ENCODE measurements at places on chromosomes 7 and 10.

DNA sequence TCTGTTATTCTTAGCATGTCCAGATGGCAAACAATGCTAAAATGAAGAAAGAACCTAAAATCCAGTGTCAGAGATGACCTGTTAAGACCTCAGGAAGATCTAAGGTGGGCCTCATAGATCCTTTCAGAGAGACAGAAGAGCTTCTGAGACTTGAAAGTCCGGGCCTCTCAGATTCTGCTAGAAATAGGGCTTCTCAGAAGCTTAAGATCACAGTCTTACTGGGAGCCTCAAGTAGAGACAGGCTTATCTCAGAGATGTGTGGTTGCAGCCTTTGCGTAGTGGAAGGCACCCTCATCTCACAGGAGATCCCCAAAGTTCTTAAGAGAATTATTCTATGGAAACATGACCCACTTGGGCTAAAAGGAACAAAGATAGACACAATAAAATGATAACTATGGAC is 642.8 kb downstream of the TNS3 start:
- no peak for DNase-seq

DNA sequence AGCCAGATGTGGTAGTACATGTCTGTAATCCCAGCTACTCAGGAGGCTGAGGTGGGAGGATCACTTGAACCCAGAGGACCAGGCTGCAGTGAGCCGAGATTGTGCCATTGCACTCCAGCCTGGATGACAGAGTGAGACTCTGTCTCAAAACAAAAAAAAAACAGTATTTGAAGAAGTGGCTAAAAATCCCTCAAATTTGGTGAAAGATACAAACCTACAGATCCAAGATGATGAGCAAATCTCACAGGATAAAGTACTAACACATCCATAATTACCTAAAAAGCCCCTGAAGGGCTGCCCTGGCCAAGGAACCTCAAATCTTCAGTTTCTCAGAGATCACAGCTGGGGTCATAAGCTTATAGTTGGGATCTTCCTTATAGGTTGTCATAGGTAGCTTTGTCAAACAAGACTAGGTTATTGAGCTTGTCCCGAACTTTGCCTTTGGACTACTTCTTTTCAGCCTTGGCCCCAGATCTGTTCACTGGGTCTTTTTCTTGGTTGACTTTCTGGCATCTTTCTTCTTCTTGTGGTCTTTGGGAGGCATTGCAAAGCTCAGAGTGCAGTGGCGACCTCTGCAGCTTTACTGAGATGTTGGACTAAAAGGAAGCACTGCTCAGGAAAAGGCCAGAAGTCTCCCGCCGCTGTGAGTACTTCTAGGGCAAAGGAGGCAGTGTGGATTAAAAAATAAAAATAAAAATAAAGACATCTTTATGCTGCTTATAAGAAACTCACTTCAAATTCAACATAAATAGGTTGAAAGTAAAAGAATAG is 28.6 kb upstream of the SAR1A start:
- DNase-seq = no peak

DNA sequence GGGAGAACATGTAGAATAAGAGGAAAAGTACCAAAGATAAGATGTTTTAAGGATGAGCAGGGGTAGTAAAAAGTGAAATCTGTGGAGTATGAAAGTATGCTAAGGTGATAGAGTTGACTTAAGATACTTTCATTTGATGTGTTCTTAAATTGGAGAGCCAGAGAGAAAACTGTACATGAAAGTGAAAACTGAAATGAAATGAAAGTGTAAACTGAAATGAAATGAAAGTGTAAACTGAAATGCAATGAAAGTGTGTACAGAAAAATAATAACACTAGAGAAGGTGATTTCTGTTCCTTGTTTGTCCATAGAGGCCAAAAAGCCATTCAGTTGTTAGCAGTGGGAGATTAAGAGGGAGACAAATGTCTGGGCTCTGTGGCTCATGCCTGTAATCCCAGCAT is 17.5 kb downstream of the AHR start:
- DNase-seq = no peak

DNA sequence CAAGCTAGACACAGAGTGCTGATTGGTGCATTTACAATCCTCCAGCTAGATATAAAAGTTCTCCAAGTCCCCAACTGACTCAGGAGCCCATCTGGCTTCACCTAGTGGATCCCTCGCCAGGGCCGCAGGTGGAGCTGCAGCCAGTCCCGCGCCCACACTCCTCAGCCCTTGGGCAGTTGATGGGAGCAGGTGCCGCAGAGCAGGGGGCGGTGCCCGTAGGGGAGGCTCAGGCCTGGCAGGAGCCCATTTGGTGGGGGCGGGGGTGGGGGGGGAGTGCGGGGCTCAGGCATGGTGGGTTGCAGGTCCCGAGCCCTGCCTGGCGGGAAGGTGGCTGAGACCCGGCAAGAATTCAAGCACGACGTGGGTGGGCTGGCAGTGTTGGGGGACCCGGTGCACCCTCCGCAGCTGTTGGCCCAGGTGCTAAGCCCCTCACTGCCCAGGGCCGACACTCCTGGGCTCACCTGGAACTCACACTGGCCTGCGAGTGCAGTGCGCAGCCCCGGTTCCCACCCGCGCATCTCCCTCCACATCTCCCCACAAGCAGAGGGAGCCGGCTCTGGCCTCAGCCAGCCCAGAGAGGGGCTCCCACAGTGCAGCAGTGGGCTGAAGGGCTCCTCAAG is 101.7 kb downstream of the ZNF438 start:
- no peak for DNase-seq

- no peak for DNase-seq
Measured at GRCh38 chr10:53135897-53136253, 363.3 kb upstream of the MBL2 start.

GRCh38 chr10:73159038-73159648 is 8.7 kb downstream of the ECD start:
- DNase-seq = peak; percentile 48

DNA sequence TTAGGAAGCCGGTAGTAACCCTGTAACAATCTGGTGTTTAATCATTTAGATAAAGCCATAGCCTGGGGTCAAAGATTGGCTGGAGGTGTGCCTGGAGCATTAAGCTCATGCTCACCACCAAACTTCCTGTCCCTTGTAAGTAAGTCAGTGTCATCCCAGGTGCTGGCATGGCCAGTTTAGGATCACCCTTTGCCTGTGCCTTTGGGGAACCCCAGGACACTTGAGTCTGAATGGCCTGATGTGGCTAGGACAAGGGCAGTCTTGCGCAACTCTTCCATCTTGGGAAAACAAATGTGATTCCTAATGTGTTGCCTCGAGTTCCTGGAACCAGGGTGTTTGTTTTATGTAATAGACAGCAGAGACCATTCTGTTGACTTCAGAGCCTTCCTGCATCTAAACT is 154.8 kb downstream of the GRK5 start:
- DNase-seq = peak; percentile 53

- no peak for DNase-seq
Measured at GRCh38 chr10:35231646-35232045, 104.7 kb upstream of the CCNY start.

- DNase-seq = no peak
Measured at GRCh38 chr10:76133597-76134255, 702.3 kb downstream of the LRMDA start.

DNA sequence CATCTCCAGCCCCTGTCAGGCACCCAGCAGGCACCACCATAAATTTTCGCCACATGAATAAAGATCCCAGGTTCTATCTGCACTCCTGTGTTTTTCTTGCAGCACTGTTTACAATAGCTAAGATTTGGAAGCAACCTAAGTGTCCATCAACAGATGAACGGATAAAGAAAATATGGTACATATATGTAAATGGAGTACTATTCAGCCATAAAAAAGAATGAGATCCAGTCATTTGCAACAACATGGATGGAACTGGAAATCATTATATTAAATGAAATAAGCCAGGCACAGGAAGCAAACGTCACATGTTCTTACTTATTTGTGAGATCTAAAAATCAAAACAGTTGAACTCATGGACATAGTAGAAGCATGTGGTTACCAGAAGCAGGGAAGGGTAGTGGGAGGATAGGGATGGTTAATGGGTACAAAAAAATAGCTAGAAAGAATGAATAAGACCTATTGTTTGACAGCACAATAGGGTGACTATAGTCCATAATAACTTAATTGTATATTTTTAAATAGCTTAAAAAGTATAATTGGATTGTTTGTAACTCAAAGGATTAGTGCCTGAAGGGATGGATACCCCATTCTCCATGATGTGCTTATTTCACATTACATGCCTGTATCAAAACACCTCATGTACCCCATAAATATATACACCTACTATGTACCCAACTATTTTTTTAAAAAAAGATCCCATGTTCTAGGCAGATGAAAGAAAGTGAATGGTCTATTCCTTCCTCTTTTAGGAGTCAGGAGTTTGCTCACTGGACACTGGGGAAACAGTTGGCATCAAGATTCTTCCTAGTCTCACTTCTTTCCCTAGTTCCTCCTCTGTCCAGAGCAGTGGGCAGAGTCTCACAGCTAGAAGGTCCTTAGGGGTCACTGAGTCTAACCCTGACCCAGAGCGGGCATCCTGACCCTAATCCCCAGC is 1.0 kb upstream of the NPFFR1 start:
- DNase-seq = no peak

- DNase-seq = no peak
Measured at GRCh38 chr10:33817605-33818004, 483.1 kb upstream of the NRP1 start.

- no peak for DNase-seq
Measured at GRCh38 chr7:149846021-149846420, 7.8 kb downstream of the ZNF862 start.

GRCh38 chr10:4770801-4771553 is 55.0 kb upstream of the AKR1E2 start:
- DNase-seq = no peak

DNA sequence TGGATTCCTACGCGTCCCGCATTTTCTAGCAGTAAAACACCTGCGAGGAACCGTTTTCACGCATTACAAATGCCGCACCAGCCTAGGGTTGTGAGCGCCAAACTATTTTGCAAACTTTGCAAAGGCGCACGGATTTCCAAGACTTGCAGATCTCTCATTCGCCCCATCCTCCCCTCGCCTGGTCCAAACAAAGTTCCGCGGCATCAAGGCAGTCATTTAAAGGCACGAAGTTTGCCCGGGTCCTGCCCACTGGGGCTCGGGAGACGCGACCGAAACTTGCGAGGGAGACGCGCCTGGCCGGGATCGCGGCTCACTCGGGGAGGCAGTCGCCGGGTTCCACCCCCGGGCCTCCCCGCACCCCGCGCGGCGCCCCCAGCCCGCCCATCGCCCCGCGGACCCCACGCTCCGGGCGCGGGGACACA is 613 bp downstream of the USP6NL start:
- DNase-seq = peak; percentile 56

DNA sequence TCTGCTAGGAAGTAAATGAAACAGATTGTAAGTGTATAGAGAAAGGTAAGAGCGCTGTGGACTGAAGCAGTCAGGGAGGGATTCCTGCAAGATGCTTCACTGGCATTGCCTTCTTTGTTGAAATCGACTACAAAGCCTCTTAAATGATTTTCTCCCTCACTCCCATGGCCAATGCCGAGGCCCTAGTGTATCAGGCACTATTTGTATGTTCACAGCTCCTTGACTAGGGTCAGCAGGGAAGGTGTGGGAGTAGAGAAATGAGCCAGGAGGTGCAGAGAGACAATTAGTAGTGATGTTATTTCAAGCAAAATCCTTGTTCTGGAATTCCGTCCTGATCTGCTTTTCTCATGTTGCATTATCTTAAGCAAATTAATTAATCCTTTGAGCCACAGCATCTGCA is 22.9 kb upstream of the DUSP5 start:
- no peak for DNase-seq

- no peak for DNase-seq
Measured at GRCh38 chr7:67738958-67739357, 742.3 kb downstream of the TYW1 start.

DNA sequence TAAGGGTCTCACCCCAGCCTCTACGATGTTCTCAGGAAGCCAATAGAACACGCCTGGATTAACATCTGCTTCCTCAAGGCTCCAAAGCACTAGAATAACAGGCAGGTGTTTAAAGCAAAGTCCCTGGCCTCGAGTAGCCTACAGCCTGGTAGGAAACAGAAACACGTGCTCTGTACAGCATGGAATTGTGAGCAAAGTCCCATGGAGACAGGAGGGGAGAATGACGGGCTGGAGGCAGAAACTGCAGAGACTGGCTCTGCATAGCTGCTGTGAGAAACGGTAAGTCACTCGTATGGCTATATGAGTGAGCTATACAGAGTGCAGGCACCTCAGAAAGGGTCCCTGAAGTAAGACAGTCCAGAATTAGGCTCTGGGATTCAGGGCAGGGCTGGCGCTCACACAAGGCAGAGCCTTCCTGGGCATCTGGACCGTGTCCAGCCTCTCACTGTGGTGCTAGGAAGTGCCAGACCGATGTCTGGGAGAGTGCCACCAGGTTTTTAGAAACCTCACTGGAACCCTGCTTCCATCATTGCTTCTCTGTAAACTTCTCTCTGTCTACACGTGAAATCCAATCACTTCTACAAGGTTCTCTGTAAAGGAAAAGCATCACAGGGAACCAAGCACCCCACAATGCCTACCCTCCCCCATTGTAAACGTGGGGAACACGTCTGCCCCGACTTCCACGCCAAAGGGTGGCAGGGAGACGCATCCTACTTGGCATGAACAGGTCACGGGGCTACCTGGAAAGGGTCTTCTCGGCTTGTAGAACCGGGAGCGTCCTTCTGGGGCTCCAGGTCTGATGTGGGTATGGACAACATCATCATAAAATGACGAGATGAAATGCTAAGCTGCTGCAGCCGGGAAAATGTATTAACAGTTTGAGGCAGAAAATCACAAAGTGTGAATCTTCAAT is 38.8 kb upstream of the SHH start:
- DNase-seq = no peak

DNA sequence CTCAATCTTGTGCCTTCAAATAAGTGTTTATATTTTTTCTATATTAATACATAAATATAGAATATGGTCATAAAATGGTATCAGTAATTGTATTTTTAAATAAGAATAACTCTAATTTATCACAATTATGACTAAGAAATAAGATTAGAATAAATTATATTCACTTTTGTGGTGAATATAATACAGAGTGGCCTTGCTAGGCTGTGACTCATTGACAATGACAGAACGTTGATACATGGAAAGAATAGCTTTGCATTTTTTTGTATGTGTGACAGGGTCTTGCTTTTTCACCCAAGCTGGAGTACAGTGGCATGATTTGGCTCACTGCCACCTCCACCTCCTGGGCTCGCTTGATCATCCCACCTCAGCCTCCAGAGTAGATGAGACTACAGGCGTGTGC is 47.8 kb upstream of the PCLO start:
- no peak for DNase-seq

DNA sequence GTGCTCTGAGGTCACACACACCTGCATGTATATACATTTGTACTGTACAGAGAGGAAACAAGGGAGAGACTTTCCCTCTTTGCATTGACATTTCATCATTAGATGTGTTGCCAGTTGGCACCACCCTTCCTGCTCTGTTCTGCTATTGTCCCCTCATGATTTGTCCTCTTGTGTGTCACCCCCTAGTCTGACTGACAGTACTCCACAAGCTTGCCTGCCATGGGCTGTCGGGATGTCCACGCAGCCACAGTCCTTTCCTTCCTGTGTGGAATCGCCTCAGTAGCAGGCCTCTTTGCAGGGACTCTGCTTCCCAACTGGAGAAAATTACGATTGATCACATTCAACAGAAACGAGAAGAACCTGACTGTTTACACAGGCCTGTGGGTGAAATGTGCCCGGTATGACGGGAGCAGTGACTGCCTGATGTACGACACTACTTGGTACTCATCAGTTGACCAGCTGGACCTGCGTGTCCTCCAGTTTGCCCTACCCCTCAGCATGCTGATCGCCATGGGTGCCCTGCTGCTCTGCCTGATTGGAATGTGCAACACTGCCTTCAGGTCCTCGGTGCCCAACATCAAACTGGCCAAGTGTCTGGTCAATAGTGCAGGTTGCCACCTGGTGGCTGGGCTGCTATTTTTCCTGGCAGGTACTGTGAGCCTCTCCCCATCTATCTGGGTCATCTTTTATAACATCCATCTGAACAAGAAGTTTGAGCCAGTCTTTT is 9.4 kb downstream of the CLDN12 start:
- no peak for DNase-seq
